ENCODE measurements at places on chromosomes 7 and 10. TPM values are rescaled to one million over a fixed set of nuclear protein-coding genes. Genes with fewer than 3 reads are reported as not detected.
A peak's percentile ranks its signal among the peaks of the same experiment; 100 is the strongest.

- no peak overlapping the region for H3K27ac ChIP-seq
- no peaks in the 10 kb centered on the region for H3K27me3 ChIP-seq
- no peak for DNase-seq
- H3K36me3 ChIP-seq = peaks cover 11% of the 10 kb centered on the region
- no peaks in the 10 kb centered on the region for H3K4me1 ChIP-seq
Observed at GRCh38 chr10:819326-819725, 112.2 kb downstream of the LARP4B start.

DNA sequence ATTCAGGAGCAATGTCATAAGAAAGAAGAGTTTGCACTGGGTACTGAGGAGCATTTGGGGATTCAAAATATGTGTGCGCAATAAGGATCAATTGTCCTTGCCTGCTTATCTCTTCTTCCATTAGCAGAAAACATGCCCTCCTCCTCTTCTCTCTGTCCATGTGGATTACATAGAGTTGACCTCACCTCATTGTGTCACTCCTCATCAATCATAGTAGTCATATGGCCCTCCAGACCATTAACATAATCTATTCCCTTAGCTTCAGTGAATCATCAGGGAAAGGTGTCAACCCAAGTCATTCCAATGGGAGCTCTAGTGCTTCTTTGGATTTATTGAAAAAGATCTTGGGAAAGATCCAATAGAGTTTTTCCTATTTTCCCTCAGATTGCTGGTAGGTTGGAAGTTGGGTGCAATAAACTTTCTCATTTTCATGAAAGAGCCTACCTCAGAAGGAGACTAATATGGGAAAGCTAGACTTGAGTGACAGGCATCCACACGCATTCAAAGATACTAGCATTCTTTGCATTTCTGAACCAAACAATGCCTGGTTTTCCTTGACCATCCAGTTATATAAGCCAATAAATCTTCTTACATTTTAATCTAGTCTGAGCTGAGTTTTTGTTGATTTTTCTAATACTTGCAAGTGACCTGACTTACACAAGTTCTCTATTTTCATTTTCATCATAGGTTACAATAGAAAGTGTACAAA, 71.5 kb upstream of the FAM13C start:
- no peaks in the 10 kb centered on the region for H3K4me1 ChIP-seq
- no peaks in the 10 kb centered on the region for H3K36me3 ChIP-seq
- H3K4me3 ChIP-seq = no peak overlapping the region

- no peak for DNase-seq
- H3K27me3 ChIP-seq = no peaks in the 10 kb centered on the region
- H3K27ac ChIP-seq = peak overlapping the region; percentile 67
- H3K4me3 ChIP-seq = no peak overlapping the region
- H3K4me1 ChIP-seq = no peaks in the 10 kb centered on the region
Observed at GRCh38 chr10:4678023-4678950, 147.7 kb upstream of the AKR1E2 start.

DNA sequence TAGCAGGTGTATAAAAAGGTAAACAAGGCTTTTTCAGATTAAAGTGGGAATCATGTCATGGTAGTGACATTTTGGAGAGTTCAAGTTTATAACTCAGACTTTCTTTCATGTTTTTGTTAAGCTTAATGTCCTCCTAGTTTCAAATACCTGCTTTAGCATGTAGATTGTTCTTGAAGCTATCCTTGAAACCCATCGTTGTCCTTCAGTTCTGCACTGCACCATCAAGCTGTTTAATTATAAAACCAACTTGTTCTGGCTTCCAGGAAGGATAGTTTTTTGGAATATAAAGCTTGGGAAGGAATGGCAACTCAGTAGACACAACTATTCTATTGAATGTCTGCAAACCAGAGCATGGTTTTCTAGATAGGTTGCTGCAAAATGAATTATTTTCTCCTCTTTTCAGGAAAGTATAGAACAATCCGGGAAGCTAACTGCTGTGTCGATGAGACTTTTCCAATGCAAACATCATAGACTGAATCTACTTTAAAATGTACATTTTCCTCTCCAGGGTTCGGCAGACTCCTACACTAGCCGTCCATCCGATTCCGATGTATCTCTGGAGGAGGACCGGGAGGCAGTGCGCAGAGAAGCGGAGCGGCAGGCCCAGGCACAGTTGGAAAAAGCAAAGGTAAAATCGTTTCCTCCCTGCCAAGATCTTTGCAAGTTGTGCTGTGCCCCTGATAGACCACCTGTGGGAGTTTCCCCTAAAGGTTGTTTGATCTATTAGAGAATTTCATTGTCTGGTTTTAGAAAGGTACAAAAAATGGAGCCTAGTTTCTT, 249.8 kb downstream of the NSUN6 start:
- no peaks in the 10 kb centered on the region for H3K27me3 ChIP-seq
- DNase-seq = no peak
- H3K36me3 ChIP-seq = no peaks in the 10 kb centered on the region
- no peak overlapping the region for H3K4me3 ChIP-seq
- no peak overlapping the region for H3K27ac ChIP-seq

- peak; percentile 78 for DNase-seq
- no peak overlapping the region for H3K27ac ChIP-seq
- peaks cover 2% of the 10 kb centered on the region for H3K27me3 ChIP-seq
Observed at GRCh38 chr10:132836832-132837540, 51.0 kb upstream of the NKX6-2 start.

DNA sequence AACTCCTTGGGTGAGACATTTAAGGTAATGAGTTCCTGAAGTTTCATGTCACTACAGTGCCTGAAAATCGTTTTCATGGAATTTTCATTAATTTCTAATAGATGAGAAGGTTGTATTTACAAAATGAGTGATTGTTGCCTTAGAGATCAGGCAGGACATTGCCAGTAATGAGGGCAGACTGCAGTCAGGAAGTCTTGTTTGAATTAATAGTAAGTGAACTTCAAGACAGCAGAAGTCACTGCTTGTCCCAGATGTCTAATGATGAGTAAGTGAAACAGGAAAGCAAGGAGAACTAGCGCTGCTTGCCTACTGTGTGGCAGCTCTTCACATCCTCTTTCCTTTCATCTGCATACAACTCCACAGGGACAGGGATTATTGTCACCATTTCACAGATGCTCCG, 237.4 kb downstream of the BAMBI start:
- no peaks in the 10 kb centered on the region for H3K36me3 ChIP-seq
- no peak overlapping the region for H3K4me3 ChIP-seq
- no peaks in the 10 kb centered on the region for H3K27me3 ChIP-seq
- DNase-seq = no peak
- no peaks in the 10 kb centered on the region for H3K4me1 ChIP-seq

GRCh38 chr7:25272265-25272664, 44.0 kb upstream of the NPVF start:
- H3K27ac ChIP-seq = no peak overlapping the region
- H3K4me1 ChIP-seq = no peaks in the 10 kb centered on the region
- H3K36me3 ChIP-seq = no peaks in the 10 kb centered on the region
- DNase-seq = no peak
- H3K27me3 ChIP-seq = no peaks in the 10 kb centered on the region
- H3K4me3 ChIP-seq = no peak overlapping the region

DNA sequence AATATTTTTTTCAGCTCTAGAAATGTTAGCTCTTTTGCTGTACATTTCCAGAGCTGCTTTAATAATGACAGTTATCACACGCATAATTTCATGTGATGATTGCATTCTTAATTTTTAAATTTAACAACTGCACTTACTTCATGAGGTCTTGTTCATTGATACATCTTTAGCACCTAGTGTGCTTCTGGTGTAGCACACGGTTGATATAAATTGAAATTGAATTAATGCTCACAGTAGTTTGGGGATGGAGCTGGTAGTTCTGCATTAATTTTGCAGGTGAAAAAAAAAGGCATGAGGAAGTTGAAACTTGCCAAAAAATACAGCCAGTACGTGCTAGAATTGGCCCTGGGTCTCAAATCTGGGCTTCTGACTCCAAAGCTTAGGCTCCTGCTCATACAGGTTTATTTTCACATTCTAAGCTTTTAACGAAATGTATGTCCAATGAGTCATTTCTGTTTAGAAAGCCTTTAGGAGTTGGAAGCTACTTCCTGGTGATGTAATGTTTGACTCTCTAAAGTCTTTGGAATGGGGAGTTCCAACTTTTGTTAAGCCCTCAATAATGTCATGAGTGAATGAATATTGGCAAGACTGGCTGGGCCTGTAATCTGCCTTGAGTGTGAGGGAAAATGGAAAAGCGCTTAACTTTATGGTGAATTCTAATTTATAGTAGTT, 62.5 kb downstream of the DAGLB start:
- H3K27ac ChIP-seq = peak overlapping the region; percentile 66
- no peak overlapping the region for H3K4me3 ChIP-seq
- no peak for DNase-seq
- no peaks in the 10 kb centered on the region for H3K36me3 ChIP-seq
- H3K27me3 ChIP-seq = no peaks in the 10 kb centered on the region

DNA sequence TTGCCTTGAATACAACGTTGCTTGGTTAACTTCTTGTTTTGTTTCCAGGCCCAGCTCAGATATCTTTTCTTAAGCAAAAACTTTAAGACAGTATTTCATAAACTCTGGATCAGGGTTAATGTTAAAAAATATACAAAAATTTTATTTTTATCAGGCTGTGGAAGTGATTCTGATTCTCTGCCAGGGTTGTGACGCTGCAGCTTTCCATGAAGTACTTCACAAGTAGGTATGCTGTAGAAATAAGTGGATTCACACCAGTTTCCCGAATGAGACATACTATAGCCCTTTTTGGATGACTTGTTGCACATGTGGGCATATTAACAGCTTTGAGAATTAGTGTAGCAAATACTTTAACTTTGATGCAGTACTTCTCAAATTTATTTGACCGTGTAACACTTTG, 70.1 kb downstream of the CDK14 start:
- no peak overlapping the region for H3K27ac ChIP-seq

GRCh38 chr10:6151087-6151977, 51.4 kb upstream of the PFKFB3 start:
- H3K36me3 ChIP-seq = no peaks in the 10 kb centered on the region
- no peak for DNase-seq

DNA sequence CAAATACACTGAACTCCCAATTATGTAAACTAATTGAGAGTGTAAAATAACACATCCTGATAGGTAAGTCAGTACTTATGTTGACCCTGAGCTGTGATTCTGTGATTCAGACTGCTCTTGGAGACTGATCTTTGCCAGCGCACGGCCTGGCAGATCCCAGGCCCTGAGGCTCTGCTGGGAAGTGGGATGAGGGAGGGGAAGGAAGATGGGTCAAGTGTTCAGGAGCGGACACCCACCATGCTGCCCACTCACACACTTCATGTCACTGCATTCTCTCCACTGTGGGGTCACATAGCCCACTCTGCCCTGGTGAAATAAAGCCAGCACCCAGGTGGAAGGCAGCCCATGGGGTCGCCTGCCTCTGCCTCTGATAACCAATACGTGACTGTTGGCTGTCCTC, 226.2 kb downstream of the TNS3 start:
- no peaks in the 10 kb centered on the region for H3K27me3 ChIP-seq
- no peaks in the 10 kb centered on the region for H3K36me3 ChIP-seq
- no peaks in the 10 kb centered on the region for H3K4me1 ChIP-seq
- H3K4me3 ChIP-seq = no peak overlapping the region
- H3K27ac ChIP-seq = no peak overlapping the region

DNA sequence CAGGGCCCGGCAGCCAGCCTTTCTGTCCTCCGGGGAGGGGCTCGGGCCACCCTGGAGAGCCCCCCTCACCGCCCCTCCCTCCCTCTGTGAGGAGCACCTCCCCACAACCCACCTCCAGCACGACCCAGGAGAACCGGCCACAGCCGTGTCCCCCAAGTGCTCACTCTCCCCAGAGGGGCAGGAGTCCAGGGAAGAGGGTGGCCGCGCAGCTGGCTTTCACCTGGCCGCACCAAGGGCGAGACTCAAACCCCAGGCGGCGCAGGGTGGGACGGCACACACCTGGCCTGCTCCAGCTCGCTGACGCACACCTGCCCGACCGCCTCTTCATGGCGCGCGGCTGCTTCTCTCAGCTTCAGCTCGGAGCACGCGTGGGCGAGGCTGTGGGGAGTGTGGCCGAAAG, 73.4 kb downstream of the CFAP46 start:
- no peaks in the 10 kb centered on the region for H3K27me3 ChIP-seq
- DNase-seq = peak; percentile 30
- no peaks in the 10 kb centered on the region for H3K4me1 ChIP-seq
- H3K36me3 ChIP-seq = no peaks in the 10 kb centered on the region
- no peak overlapping the region for H3K4me3 ChIP-seq

DNA sequence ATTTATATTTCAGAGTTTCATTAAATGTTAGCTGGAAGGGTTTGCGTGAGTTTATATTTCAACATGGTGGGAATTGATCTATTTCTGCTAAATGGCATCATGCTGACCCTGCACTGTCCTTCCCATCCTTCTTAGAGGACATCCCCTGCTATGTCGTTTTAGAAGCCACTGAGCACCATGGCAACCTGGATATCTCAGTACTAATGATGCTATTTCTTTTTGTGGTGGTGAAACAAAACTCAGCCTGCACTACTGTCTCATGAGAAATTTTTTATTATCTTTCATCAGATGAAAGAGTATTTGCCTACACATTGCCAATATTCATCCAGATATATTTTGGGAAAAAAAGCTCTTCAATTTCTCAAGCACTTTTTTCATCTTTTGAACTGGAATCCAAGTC, 12.1 kb downstream of the EPDR1 start:
- no peaks in the 10 kb centered on the region for H3K4me1 ChIP-seq
- H3K4me3 ChIP-seq = no peak overlapping the region
- H3K36me3 ChIP-seq = no peaks in the 10 kb centered on the region
- no peaks in the 10 kb centered on the region for H3K27me3 ChIP-seq
- no peak for DNase-seq

GRCh38 chr7:5636446-5636835, 145.0 kb downstream of the RNF216 start:
- no peak overlapping the region for H3K4me3 ChIP-seq
- H3K27ac ChIP-seq = no peak overlapping the region
- DNase-seq = no peak

- H3K4me3 ChIP-seq = no peak overlapping the region
- no peaks in the 10 kb centered on the region for H3K36me3 ChIP-seq
- no peaks in the 10 kb centered on the region for H3K27me3 ChIP-seq
- H3K4me1 ChIP-seq = no peaks in the 10 kb centered on the region
- no peak overlapping the region for H3K27ac ChIP-seq
- peak; percentile 57 for DNase-seq
Observed at GRCh38 chr7:69430384-69431021, 167.8 kb upstream of the AUTS2 start.

DDC gene
- total RNA-seq = not detected

MPP7 gene
- 38.0 TPM for total RNA-seq

PRPS1L1 gene
- not detected for total RNA-seq

PAX4 gene
- not detected for total RNA-seq

MSMB gene
- not detected for total RNA-seq

HYAL4 gene
- total RNA-seq = not detected
